Amygdala (tissue), 56 donors: ENCODE measurements at places on chromosomes 6 and 20.

DNA sequence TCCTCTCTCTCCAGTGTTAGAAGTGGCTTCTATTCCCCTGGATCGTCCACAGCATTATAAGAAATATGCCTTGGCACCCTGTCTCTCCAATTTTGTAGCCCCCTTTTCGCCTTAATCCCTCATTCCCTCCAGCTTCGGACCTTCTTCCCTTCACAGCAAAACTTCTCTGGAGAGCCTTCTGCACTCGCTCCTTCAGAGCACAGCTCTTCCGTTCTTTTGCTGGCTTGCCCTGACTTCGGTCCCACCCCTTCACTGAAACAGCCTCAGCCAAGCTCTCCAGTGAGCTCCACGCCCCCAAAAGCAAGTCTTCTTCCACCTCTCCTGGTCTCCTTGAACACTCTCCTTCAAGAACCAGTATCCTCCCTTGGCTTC lies 134.7 kb upstream of the RNF24 start:
- no peak for DNase-seq

- DNase-seq, result no peak
Observed at GRCh38 chr6:30491991-30492952, 3.0 kb downstream of the HLA-E start.

DNA sequence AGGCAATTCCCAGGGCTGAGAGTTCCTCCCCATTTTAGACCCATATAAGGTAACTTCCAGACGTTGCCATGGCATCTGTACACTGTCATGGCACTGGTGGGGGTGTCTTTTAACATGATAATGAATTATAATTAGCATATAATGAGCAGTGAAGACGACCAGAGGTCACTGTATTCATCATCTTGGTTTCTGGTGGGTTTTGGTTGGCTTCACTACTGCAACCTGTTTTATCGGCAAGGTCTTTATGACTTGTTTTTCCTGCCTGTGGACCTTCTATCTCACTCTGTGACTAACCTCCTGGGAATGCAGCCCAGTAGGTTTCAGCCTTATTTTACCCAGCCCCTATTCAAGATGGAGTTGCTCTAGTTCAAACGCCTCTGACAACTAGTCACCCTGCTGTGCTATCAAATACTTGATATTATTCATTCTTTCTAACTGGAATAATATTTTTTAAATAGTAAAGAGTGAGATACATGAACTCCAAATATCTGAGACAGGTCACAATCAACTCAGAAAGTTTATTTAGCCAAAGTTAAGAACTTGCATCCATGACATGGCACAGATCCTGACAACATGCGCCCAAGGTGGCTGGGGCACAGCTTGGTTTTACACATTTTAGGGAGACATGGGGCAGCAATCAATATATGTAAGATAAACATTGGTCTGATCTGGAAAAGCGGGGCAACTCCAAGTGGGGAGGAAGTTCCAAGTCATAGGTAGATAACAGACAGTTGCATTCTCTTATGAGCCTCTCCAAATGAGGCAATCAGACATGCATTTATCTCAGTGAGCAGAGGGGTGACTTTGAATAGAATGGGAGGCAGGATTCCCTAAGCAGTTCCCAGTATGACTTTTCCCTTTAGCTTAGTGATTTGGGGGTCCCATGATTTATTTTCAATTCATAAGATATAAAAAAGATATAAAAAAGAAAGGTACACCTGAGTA lies 1.2 kb upstream of the UFL1 start:
- no peak for DNase-seq

DNA sequence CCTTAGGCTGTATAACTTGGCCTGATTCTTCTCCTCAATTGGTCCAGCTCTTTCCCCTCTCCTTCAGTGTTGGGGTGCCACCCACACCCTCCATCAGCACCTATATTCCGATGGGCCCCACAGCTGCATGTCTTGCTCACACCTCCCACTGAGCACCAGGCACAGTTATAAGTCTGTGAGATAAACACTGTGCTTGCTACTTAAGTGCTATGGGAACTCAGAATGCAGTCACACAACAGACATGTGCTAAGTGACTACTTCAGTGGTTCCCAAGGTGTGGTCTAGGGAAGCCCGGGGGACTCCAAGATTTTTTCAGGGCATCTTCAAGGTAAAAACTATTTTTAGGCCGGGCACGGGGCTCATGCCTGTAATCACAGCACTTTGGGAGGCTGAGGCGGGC lies 7.3 kb downstream of the ZC3H12D start:
- no peak for DNase-seq

DNA sequence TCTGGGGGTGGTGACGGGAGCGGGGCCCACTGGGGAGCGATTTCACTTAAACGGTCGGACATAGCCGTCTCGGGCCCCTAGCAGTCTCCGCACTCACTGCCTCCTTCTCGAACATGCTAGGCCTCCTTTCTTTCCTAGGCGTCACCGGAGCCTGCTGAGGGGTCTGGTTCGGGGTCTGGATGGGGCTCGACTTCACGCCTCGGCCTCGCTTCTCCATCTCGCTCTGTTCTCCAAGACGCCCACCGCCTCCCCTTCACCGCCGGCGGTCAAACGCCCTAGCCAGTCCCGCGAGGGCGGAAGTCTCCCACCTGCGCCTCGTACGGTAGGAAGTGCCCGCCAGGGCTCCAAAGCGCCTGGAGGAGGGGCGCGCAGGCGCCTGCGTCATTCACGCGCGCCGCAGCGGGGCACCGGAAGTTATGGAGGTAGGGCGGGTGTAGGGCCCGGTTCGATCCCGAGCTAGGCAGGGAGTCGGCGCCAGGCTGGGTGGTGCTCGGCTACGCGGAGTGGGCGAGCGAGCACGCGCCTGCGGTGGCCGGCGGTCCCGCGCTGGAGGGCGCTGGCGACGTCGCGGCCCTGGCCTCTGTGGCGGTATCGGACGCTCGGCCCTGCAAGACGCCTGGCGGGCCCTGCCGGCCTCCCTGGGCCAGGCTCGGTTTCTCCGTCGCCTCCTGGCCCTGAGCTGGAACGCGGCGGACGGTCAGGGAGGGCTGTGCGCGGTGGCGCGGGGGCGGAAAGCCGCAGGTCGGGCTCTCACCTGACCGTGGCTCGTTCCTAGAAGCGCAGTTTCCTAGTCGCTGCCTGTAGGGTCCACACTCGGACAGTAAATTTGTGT lies at the start of the genes DYNLT2 and ERMARD:
Gene DYNLT2 (minus strand): TSS at position 331 of the 832 bp plus-strand sequence. CDS start 114 bp downstream, at position 217.
Gene ERMARD (plus strand): TSS at position 381 of the 832 bp plus-strand sequence. CDS start 36 bp downstream, at position 417.
- DNase-seq, result peak; percentile 89

GRCh38 chr6:108841377-108841855 lies 6.8 kb upstream of the ARMC2 start:
- DNase-seq, result no peak

- no peak for DNase-seq
Observed at GRCh38 chr6:166767230-166767629, 140.2 kb upstream of the RPS6KA2 start.
